Stimulated activated CD4-positive, alpha-beta T cell treated with anti-CD3 and anti-CD28 coated beads, Interleukin-1b, Interleukin-23, amount 100 ng/mL, for 48 hours (primary cell): ENCODE measurements at places on chromosomes 6 and 20.

GRCh38 chr20:37526238-37526838 lies 1.3 kb downstream of the BLCAP start:
- no peak for DNase-seq

DNA sequence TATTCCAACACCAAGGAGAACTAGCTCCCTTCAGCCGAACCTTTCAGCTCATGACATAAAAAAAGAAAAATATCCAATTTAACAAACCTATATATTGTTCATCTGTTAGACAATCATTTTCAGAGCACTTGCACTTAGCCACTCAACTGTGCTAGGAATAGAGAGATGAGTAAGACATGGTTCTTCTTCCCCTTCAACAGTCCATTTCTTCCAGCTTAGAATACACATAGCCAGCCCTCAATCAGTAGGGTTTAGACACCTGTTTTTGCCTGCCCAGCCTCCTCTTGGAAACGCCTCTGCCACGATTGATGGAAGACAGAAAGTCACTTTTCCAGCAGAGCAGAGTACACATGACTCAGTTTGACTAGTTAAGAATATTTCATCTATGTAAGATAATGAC lies 21.8 kb downstream of the ADNP start:
- no peak for DNase-seq

DNA sequence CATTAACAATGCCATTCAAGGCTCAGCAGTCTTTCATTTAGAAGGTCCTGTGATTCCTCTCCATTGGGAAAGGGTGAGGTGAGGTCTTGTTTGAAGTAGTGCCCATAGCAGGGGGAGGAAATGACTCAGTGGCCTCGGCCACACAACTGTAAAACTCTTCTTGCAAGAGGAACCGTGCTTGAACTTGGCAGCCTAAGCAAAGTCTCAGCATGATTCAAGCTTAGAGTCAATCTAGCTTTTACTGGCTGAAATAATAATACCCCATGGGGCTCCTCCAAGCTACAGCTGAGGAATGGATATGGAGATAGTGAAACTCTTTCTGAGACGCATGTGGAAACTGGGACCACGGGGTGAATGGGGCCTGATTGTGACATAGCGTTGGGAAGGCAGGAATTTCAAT lies 428.2 kb downstream of the BMP2 start:
- no peak for DNase-seq

DNA sequence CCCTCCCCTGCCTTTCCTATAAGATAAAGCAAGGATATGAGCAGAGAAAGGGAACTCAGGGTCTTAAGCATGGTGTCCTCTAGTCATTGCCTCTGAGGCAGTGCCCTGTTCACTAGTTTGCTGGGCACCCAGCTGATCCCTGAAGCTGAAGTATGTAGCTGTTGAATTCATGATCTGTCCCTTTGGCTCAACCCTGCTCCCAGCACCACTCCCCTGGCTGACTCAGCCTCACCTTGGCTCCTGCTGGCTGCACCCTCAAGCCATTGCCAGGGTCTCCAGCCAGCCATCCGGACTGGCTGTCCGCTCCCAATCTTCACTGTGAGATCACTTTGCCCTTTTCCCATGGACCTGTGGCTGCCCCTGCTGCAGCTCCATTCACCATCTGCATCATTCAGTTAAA lies 25.9 kb upstream of the UST start:
- DNase-seq, result no peak

DNA sequence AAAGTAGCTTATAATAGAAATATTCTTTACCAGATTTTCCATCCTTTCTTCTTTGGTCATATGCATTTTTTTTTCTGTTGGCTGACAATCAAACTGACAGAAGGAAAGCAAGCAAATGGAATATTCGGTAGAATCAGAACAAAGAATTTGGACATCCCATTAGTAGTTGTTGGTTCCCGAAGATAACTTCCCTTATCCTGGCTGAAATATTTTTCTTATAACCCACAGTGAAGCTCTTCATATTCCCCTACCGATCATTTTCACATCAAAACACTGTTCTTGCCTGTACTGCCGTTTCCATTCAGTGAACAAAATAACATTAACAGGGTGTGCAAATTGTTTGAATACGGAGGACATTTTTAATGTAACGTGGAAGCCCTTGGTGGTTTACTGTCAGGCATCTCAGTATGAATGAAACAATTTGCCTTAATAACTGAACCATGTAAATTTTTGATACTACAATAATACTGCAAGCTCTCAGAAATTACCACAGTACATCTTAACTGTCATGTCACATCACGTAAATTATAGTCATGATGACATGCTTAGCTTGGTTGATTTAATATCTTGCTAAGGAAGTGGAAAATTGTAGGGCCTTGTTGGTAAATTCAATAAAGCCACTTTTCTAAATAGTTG lies 311.5 kb downstream of the LAMA2 start:
- no peak for DNase-seq

- no peak for DNase-seq
Measured at GRCh38 chr6:146065690-146066089, 36.8 kb downstream of the GRM1 start.

- DNase-seq, result no peak
Measured at GRCh38 chr6:119024111-119024510, 54.4 kb downstream of the FAM184A start.

DNA sequence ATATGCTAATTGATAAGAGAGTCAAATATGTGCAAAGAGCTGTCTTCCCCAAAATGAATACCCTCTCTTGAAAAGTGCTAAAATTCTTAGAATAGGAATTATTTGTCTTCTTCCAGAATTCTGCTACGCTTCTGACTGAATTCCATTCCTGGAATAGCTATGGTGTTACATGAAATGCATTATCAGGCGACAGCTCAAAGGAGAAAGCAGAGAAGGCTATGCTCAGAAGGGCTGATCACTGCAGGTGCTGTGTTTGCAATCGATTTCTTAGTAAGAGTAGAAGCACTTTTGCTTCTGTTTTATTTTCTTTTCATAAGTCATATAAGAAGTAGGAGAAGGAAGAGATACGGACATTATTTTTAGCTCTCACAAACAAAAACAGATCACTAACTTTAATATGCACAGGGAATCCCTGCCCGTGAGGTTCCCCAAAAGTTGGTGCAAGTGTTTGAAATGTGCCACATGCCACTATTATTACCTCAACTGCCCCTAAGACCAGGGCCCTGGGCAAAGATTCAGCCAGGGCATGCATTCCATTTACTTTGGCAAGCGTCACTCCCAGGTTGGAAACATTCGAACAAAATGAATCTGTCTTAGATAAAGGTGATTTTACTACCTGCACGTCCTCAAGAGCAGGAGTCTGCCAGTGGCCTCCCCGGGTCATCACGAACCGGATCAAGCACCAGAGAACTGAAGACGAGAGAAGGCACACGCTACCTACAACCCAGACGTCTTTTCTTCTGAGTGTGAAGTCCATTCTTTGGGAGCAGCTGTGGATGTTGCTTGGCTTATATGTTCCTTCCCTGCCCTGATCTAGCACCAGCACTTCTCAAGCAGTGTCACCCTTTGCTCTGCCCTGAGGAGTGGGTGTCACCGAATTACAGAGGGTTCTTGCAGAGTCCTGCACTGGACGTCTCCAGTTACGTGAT lies 7.2 kb downstream of the MYLK4 start:
- no peak for DNase-seq

- DNase-seq, result peak; percentile 37
Measured at GRCh38 chr6:135162678-135163439, 18.2 kb upstream of the MYB start.

DNA sequence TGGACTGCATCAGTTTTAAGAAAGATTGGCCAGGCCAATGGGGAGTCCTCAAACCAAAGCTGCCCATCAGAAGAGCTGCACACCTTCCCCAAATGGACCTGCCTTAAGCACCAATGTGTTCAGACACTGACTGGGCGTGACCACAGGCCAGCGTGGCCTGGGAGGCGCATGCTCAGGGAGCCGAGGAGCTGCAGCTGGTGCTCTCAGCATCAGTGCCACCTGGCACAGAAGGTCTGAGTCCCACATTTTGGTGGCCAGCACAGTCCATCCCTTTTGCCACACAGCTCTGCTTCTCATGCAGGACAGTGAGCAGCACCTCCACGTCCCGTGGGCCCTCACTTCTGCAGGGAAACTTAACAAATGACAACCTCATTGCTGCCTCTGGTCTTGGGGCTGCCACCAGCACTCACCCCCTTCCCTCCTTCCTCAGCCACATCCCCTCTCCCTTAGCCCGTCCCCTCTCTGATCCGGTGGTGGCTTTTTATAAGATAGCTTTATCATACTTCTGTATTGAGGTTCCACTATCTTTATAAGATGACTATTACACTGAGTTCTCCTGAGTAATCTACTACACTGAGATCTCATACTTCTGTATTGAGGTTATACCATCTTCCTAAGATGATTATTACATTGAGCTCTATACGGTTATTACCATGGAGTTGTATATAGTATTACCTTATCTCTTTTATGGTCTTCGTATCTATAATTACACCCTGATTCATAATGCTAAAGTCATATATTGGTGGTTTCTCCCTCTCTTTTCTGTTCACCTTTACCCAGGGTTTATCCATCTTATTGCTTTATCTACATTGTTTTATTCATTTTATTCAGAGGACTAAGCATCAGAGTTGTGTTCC lies 109.1 kb downstream of the TOX2 start:
- no peak for DNase-seq

GRCh38 chr6:88865275-88865674 lies 98.1 kb downstream of the RNGTT start:
- no peak for DNase-seq

DNA sequence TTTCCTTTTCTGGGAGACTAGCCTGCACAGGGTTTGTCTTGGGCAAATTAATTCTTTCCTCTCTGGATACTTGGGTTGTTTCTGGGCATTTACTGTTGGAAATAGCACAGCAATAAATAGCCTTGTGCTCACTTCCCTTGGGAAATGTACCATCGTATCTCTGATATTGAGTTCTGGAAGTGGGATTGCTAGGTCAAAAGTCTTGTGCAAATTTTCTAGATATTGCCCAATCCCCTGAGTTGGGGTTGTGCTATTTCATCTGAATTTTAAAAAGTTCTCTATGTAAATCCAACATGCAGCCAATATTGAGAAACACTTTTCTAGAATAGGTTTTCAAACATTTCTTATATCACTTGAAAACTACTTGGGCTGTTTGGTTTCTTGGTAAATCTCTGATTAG lies 64.0 kb upstream of the ELOVL5 start:
- no peak for DNase-seq

- peak; percentile 85 for DNase-seq
Measured at GRCh38 chr20:32972181-32973076, 31.8 kb downstream of the SUN5 start.

DNA sequence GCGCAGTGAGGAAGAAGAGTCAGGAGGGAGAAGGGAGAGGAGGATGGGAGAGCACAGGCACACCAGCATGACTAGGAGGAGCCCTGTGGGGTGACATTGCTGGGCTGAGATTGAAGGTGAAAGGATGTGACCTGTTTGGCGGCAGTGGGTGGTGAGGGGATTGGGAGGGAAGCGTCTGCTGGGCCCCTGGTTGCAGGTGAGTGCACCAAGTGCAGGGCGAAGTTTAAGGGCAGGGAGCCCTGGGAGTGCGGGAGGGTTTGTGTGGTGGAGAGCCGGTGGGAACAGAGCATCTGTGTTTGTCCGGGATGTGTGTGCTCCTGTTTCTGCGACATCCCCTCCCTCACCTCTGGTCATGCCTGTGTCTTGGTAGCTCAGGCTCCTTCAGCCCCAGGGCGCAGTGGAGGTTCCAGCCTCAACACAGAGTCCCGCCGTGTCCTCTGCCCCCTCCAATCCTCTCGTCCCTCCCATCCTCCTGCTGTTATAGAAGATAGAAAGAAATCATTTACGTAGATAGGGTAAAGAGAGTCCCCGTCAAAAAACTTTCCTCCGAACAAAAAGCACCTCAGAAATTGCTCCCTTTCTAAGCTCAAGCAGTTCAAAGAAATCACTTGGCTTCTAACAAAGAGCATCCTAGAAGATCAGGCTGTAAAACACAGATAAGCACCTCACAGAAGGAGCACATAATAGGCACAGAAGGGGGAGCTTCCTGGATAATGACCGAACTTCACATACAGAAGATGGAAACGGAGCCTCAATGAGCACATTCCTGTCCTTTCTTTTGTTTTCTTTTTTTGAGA lies 25.0 kb downstream of the ULBP1 start:
- DNase-seq, result no peak

GRCh38 chr20:1370548-1371110 lies 22.2 kb downstream of the FKBP1A start:
- no peak for DNase-seq

DNA sequence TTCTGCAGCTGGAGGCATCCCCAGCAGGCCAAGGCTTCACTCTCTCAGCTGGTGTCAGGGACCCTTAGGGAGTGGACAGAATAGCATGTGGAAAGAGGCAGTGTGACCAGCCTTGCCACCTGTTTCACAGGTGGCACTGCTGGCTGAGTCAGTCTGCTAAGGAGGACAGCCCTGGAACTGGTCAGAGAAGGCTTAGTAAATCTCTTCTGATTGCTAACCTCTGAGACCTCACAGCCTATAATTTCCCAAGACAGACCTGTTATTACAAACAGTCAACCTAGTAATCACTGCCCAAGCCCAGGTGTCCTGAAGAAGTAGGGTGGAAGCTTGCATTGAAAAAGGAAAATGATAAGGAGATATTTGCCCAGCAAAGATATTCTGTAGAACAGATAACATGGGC lies 26.4 kb upstream of the PAQR8 start:
- DNase-seq, result no peak

DNA sequence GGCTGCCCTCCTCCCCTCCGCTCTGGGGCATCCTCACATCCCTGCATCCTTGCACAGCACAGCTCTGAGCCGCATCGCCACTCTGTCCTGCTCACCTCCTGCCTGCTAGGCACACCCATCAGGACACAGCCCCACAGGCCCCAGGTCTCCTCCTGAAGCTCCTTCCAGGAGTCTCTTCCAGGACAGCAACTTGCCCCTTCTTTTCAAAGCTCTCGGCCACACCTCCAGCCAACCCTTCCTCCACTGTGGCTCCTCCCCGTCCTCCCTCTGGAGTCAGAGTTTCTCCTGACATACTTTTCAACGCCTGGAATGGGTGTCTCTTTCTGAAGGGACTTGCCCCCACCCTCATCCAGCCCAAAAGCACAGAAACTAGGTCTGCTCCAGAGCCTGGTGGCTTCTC lies 77.3 kb downstream of the SLC23A2 start:
- DNase-seq, result no peak

DNA sequence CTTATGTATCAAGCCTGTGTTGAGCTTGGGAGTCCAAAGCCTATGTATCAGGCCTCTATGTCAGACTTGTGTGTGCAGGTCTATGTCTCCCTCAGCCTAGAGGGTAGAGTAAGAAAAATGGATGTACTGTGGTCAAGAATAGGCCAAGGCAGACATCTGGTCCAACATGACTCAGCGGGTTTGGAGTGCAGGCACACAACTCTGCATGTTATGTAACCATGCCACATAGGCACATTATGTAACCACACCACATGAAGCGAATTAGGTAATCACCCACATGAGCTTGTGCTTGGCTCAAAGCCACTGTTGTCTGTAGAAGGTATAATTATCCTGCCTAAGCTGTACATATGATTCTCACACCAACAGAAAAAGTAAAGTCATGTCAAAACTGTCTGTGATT lies 1190.5 kb upstream of the EYS start:
- DNase-seq, result no peak

DNA sequence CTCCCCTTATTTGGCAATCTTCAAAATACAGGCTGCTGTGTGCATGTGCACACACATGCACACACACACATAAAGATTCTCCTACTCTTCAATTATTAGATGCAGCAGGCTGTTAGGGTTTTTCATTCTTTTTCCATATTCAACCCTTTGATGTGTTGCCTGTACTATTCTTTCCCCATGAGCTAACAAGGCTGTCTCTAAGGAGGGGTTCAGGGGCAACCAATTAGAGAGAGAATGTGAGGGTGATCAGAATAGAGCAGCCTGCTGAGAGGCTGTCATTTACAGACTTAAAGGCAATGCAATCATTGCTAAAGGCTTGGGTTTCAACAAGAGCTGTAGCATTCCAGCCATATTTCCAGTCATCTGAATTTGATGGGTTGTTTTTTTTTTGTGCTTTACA lies 467.4 kb upstream of the ID4 start:
- DNase-seq, result no peak
